CD4-positive, alpha-beta T cell treated with Interleukin-2 at 100 ng/mL for 4 hours (primary cell): ENCODE measurements at places on chromosomes 2 and 18.

DNA sequence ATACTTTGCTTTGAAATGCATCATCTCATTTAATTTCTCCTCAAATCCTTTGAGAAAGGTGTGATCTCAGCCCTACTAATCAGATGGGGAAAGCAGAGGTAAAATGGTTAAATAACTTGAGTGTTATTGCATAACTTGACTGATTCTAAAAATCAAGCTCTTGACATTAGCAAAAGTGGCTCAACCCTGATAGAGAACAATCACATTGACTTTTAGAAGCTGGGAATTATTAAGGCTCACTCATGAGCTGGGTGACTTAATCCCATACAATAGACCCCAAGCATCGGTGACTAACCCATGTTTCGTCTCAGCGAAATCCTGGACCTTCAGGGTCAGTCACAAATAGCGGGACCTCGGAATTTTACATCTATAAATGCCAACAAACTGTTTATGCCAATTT lies 378.9 kb downstream of the NBAS start:
- no peak for DNase-seq

DNA sequence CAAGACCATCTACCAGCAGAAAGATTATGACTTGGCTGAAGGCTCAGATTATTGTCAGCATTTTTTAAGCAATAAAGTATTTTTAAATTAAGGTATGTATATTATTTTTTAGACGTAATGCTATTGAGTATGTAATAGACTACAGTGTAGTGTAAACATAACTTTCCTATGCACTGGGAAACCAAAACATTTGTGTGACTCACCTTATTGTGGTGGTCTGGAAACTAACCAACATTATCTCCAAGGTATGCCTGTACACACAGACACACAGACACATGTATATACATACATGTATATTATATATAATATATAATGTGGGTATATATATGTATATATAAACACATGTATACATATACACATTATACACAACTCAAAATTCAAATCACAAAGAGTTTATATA lies 9.1 kb upstream of the TMEFF2 start:
- no peak for DNase-seq

GRCh38 chr2:197704434-197705120 lies 592 bp upstream of the MARS2 start:
- no peak for DNase-seq

DNA sequence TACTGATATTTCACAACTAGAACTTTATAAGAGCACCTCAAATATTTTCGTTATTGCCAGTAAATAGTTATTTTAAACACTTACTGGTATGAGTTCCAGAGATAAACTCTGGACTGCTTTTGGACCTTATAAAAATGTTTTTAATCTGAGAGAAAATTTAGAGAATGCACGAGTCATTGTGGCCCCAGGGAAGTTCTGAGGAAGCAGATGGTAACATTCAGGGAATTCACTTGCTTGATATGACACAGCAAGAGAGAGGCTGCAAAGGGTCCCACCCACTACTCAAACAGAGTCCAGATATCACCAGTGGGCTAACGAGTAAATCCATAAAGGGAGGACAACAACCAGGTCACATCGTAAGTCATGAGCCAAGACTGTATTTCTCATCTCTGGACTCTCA lies 526.8 kb downstream of the TDRD15 start:
- DNase-seq, result no peak

DNA sequence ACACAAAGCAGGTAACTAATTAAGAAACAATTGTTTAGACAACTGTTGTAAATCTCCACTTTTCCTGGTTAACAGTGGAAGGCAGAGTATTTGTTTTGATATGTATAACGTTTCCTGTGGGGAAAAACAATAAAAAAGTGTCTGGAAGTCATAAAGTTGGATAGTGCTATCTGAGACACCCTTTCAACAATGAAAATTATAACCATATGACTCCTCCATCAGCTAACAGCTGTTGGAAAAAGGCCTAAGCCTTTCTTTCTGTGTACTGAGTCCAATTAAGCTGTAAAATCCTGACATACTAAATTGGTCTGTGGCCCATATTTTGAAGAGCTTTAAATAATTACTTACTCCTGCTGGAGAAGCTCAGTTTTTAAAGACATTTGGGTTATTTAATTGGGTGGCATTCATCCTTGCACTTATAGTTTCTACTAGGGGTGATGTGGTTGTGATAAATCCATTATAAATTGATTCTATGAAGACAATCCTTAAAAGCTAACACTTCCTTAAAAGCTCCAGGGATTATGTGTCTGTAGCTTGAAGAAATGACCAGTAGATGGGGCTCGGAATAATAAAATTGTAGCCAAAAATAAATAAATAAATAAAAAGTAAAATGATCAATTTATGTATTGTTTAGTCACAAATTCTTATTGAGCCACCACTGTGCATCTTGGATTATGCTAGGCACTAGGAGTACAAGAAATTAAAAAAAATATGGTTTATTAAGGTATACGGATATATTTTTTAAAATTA lies 698.1 kb upstream of the NXPH2 start:
- no peak for DNase-seq

DNA sequence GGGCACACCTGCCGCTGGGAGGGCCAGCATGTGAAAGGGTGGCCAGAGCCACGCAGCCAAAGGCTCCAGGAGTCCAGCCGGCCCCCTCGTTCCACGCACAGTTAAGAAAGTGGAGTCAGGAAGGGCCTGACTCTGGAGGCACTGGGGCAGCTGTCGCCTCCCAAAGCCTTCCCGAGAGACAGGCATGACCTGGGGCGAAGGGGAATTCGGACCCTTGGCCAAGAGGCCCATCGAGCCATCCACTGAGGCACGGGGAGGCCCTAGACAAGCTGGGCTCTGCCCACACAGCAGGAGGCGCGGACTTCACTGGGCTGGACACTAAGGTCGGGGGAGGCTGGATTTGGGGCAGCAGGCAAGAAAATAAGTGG lies 38.5 kb upstream of the SNED1 start:
- DNase-seq, result no peak

- DNase-seq, result no peak
These were observed 37.7 kb upstream of the INHBB start for GRCh38 chr2:120308038-120308910.

GRCh38 chr2:112947374-112947773 lies 30.4 kb upstream of the IL36G start:
- DNase-seq, result no peak

DNA sequence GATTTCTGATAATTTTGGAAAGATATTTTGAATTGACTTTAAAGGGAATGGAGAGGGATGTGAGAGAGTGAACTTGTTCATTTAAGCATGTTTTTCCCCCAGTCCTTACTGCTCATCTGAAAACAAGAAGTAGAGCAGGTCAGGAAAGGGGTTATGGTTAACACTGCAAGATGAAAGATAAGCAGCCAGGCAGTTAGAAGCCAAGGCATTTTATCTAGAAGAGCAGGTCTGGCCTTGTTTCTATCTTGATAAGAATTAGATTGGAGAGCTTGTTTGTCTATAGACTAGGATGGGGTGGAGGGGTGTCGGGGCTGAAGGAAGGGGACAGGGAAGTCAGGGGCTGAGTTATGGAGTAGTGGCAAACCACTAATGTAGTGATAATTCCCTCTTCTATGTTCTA lies 171.6 kb downstream of the IKZF2 start:
- no peak for DNase-seq

- DNase-seq, result no peak
These were observed 133.3 kb downstream of the GFPT1 start for GRCh38 chr2:69253611-69254301.

DNA sequence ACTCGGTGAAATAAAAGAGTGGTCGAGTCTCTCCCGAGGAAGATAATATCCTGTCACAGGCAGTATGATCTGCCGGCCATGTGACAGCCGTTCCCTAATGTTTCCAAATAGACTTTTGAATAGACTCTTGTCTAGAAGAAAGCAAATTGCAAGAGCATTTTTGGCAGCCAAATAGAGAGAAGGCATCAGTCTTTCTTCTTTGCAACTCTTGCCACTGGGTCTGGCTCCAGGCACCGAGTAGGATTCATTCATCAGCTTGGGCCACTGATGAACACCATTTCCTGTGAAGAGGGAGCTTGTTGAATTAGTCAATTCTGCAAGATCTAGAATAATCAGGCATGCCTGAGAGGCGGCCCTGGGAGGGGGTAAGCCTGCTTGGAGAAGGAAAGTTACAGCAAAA lies 165.6 kb downstream of the KLHL29 start:
- no peak for DNase-seq

DNA sequence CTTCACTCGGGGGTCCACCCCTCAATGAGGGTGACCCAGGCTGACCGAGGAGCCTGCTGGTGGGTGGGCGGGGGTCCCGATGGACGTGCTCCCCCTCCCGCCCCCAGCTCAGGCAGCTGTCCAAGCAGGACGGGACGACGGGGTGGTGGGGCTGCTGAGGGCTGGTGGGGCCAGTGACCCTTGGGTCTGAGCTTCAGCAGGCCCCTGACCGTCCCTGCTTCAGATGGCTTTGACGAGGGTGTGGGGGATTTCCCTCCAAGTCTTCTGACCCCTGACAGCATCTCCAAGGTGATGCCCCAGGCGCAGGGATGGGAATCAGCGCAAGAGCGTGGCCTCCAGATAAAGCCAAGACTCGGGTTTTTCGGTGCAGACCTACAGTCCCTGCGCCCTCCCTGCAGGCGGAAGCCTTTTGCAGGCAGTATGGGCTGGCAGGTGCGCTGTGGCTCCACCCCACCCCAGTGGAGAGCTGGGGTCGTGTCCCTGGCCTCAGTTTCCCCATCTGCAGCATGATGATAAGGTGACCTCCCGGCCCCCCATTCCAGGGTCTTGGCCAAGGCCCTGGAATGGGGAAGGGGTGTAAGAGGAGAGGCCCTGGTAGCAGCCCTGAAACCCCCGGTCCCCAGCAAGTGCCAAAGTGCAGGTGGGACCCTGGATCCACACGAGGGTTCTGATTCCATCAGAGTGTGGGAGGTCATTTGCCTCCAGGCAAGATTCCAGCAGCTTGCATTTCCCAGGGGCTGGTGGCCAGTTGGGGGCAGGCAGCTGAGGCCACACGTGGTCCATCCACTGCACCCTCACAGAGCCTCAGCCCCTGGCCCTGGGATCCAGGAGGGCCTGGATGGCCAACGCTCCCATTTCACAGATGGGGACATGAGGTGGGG lies 8.7 kb downstream of the CROCC2 start:
- DNase-seq, result no peak

DNA sequence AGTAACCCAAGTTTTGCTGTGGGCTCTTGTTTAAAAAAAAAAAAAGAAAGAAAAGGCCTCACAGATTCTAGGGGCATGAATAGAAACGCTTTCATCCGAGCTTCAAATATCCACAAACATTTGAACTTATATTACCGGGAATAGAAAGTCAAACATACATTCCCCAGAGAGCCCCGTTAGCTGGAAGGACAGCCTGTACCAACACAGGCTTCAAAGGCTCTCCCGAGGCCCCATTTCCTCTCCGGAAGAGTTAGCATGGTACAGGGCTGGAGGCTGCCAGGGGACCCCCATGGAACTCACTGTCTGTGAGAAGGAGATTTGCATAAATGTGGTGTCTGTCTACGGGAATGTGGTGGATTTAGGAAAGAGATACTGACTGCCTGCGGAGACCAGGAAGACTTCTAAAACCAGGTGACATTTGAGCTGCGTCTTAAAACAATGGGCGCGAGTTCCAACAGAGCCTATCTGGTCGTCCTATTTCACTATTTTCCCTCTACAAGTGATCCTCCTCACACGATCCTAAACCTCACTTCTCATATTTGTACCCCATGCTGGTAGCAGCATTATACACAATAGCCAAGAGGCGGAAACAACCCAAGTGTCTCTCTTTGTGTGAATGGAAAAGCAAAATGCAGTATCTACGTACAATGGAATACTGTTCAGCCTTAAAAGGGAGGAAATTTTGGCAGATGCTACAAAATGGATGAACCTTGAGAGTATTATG lies 820 bp upstream of the MATN3 start:
- DNase-seq, result no peak

- no peak for DNase-seq
These were observed 28.0 kb downstream of the PLA2R1 start for GRCh38 chr2:160034396-160034795.

DNA sequence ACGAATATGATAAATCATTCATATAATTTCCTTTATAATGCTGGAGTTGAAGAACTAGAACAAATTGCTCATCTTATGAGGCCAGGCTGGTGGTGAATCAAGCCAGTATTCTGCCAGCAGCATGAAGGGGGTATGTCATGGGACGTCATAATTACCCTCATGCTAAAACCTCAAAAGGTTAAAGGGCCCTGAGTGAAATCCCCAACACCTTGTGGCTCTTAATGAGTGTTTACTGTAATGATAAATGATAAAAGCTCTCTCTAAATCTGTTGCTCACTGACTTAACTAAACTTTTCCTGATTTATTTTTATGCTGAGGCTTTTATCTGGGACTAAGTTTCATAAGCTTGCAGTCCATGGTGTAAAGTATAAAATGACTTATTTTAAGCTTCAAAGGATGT lies 18.3 kb upstream of the NEDD4L start:
- DNase-seq, result no peak

DNA sequence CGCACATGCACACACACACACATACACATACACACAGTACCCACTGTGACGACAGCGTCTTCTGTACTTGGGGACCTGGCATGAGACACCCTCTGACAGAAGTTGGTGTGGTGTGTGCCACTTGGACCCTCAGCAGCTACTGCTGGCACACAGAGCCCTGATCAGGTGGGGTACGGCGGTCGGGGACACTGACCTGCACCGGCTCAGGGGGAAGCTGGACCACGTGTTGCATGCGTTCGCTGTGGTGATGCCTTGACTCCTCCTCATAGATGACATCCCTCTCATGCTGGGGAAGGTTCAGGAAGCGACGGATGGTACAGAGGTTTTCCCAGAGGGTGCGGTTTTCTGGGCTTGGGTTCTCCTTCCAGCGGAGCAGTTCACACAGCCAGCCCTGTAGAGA lies 149.2 kb downstream of the SATB2 start:
- no peak for DNase-seq
